ENCODE measurements at places on chromosomes 2 and 18. TPM values are rescaled to one million over a fixed set of nuclear protein-coding genes. Genes with fewer than 3 reads are reported as not detected.

DNA sequence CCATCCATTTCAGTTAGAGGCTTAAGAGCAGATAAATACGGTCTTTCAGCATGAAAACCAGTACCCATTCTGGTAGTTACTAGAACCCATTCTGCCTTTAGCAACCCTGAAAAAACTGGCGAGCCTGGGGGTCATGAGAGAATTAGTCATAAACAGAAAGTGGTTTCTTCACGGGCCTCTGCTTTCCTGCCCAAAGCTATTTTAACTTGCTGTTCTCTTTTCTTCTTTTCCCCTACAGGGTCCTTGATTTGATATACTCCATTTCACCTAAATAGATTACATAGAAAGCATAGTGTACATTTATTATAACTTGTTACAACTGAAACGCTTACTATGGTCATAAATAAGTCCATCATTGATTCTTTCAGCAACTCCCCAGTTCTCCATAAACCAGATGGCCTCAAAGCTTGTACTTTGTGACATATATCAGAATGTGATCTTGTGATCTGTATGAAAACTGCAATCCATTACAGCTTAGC is 48.3 kb downstream of the WDFY1 start:
- peaks cover 18% of the 10 kb centered on the region for H3K36me3 ChIP-seq
- no peaks in the 10 kb centered on the region for H3K27me3 ChIP-seq
- no peak overlapping the region for H3K4me3 ChIP-seq

- no peak overlapping the region for H3K27ac ChIP-seq
- no peaks in the 10 kb centered on the region for H3K36me3 ChIP-seq
- no peaks in the 10 kb centered on the region for H3K4me1 ChIP-seq
- no peak for DNase-seq
- no peak overlapping the region for H3K4me3 ChIP-seq
- H3K27me3 ChIP-seq: no peaks in the 10 kb centered on the region
Measured at GRCh38 chr2:173602153-173602795, 247.6 kb downstream of the CDCA7 start.

ZRANB3 gene
- total RNA-seq: 8.8 TPM

NEB gene
- 2.4 TPM for total RNA-seq

ANKRD44 gene
- 3.5 TPM for total RNA-seq

CAPN14 gene
- 0.21 TPM for total RNA-seq

GRCh38 chr18:13435586-13436333 is 217.2 kb downstream of the LDLRAD4 start:
- H3K36me3 ChIP-seq: no peaks in the 10 kb centered on the region
- no peak overlapping the region for H3K4me3 ChIP-seq
- no peak overlapping the region for H3K27ac ChIP-seq
- H3K27me3 ChIP-seq: no peaks in the 10 kb centered on the region
- no peak for DNase-seq

- no peak overlapping the region for H3K4me3 ChIP-seq
- DNase-seq: no peak
- no peaks in the 10 kb centered on the region for H3K27me3 ChIP-seq
- no peak overlapping the region for H3K27ac ChIP-seq
- H3K36me3 ChIP-seq: no peaks in the 10 kb centered on the region
- no peaks in the 10 kb centered on the region for H3K4me1 ChIP-seq
Measured at GRCh38 chr2:147352264-147353071, 492.4 kb upstream of the ACVR2A start.

DNA sequence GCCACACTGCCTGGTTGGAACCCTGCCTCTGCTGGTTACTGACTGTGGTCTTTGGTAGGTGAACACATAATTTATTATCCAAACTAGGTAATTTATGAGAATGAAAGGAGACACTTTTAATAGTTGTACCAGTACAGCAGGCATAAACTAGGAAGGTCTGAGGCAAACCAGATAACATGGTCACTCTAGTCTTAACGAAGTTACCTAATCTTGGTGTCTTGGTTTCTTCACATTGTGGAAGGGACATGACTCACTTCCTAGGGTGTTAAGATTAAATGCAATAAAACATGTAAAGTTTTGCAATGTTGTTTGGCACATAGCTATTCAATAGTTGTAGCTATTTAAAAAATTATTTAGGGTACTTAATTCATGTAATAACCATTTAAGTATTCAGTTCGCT is 23.3 kb downstream of the SPTBN1 start:
- no peak for DNase-seq
- peaks cover 57% of the 10 kb centered on the region for H3K4me1 ChIP-seq
- no peaks in the 10 kb centered on the region for H3K36me3 ChIP-seq
- H3K4me3 ChIP-seq: no peak overlapping the region
- H3K27me3 ChIP-seq: no peaks in the 10 kb centered on the region

- no peaks in the 10 kb centered on the region for H3K36me3 ChIP-seq
- H3K4me1 ChIP-seq: peaks cover 45% of the 10 kb centered on the region
- peak overlapping the region; percentile 53 for H3K4me3 ChIP-seq
- no peaks in the 10 kb centered on the region for H3K27me3 ChIP-seq
- H3K27ac ChIP-seq: no peak overlapping the region
- no peak for DNase-seq
Measured at GRCh38 chr18:22934789-22935188, 1.7 kb downstream of the RBBP8 start.

DNA sequence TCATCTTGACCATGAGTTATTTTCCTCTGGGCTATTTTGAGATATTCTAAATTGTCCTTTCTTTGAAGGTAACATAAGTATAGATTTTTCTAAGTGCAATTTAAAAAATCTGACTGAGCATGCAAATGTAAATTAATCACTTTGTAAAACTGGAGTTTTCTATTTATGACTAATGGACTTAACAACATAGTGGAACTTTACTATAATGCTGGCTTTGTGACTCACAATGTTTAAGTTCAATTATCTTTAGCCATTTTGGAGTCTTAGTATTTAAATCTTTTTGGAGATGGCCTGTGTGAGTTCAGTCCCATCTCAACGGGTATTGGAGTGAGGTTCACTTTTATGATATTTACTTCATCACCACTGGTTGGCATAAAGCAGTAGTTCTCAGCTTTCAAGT is 35.2 kb upstream of the NOSTRIN start:
- no peak for DNase-seq
- no peak overlapping the region for H3K27ac ChIP-seq
- H3K27me3 ChIP-seq: no peaks in the 10 kb centered on the region
- no peak overlapping the region for H3K4me3 ChIP-seq
- no peaks in the 10 kb centered on the region for H3K36me3 ChIP-seq
- H3K4me1 ChIP-seq: peaks cover 9% of the 10 kb centered on the region

ERFE gene
- total RNA-seq: 1.5 TPM

DNA sequence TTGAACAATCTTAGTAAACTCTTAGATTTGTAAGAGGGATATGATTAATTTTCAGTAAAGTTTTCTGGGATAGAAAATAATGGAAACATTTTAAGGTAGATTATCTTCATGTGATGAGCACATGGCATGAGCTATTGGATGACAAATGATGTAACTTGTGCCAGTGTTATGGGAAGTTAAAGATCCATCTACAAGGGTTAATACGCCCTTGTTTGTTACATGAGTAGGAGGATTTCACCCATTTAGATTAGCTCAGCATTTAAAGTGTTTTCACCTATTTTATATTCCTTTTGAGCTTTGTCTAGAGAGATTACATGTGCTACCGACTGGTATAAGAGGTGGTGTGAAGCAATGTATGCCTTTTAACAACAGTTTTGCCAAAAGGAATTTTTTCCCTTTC is 5.6 kb downstream of the CLIP4 start:
- no peak overlapping the region for H3K4me3 ChIP-seq
- DNase-seq: no peak
- no peak overlapping the region for H3K27ac ChIP-seq
- H3K27me3 ChIP-seq: peaks cover 50% of the 10 kb centered on the region
- H3K4me1 ChIP-seq: no peaks in the 10 kb centered on the region
- H3K36me3 ChIP-seq: no peaks in the 10 kb centered on the region

GRCh38 chr2:10165861-10166675 is 43.5 kb downstream of the RRM2 start:
- H3K4me1 ChIP-seq: peaks cover 12% of the 10 kb centered on the region
- H3K27ac ChIP-seq: no peak overlapping the region
- no peaks in the 10 kb centered on the region for H3K27me3 ChIP-seq
- no peak for DNase-seq
- H3K36me3 ChIP-seq: no peaks in the 10 kb centered on the region
- H3K4me3 ChIP-seq: no peak overlapping the region

STAT4 gene
- total RNA-seq: 0.32 TPM

DNA sequence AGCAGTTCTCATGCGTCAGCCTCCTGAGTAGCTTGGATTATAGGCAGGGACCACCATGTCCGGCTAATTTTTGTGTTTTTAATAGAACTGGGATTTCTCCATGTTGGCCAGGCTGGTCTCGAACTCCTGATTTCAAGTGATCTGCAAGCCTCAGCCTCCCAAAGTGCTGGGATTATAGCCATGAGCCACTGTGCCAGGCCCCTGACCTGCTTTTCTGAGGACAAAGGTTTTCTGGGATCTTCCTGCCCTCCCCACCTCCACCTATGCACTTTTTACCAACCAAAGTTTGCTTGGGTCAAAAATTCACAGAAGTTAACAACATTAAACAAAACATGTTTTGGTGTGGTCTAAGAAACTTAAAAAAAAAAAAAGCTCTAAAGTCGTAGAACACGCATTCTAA is 259.9 kb downstream of the HAUS1 start:
- no peak overlapping the region for H3K4me3 ChIP-seq
- H3K27me3 ChIP-seq: no peaks in the 10 kb centered on the region
- no peak overlapping the region for H3K27ac ChIP-seq

DNA sequence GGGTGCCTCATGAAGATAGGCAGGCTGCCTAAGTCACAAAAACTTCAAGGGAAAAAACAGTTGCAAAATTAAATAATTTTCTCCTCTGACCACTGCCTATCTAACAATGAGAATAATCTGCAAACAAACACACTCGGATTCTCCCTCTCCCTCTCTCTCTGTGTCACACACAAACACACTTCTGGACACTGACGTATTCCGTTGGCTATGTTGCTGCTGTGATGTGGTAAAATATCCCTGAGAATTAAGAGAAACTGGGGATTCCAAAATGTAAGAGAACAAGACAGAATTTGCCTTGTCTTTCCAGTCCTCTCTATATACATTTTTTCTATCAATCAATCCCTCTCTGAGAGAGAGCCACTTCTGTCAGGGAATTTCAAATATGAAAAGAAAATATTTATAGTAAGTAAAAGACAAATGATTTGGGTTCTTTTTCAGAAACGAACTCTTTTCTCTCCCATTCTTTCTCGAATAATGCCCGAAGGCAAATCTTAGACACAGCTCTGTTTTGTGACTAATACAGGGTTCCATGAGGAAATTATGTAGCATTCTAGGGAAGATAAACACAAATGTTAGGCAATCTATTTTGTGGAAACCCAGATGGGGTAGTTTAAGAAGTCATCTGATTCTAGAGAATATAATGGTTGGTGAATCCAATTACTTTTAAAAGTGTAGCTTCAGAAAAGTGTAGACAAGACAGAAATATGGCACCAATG is 310.3 kb upstream of the CYP26B1 start:
- DNase-seq: peak; percentile 44
- H3K27ac ChIP-seq: no peak overlapping the region
- no peaks in the 10 kb centered on the region for H3K27me3 ChIP-seq
- no peaks in the 10 kb centered on the region for H3K4me1 ChIP-seq

Data from cardiac muscle cell (in vitro differentiated cells and primary cell).